ENCODE measurements at places on chromosomes 4 and X. TPM values are rescaled to one million over a fixed set of nuclear protein-coding genes. Genes with fewer than 3 reads are reported as not detected.
A peak's percentile ranks its signal among the peaks of the same experiment; 100 is the strongest.

The PABPC5 gene
- not detected for total RNA-seq

The FGF2 gene
- total RNA-seq = not detected

DNA sequence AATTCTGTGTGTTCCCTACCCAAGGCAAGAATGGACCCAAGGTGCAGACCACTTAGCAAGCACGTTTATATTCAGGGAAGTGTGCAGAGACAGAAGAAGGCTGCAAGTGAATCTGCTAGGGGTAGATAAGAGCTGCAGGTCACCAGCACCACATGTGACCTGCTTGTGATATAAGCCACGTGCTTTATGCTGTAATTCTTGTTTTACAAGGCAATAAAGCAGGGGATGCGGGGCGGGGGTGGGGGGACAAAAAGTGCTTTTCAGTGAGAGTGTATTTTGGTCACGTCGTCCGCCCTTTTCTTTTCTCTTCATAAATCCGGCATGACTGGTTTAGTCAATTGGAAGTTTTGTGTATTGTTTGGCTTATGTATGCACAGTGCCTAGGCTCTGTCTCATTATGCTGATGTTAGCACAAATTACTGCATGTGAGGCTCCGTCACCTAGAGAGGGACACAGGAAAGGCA lies 192.7 kb downstream of the RBMX2 start:
- DNase-seq = no peak

DNA sequence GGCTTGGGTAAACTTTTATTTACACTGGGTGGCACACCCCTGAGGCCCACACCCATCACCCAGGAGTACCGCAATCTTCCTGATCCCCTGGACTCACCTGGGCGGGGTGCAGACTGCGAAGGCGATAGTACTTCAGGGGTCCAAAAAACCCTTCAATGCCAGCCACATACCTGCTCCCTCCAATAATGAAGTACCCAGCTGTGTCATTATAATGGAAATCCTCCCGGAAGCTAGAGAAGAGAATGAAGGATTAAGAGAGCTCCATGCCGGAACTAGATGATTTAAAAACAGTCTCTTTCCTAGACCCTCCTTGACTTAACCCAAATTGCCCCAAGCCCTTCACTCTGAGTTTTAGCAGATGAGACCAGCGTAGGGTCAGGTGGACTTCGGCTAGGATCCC lies 40.9 kb downstream of the SEL1L3 start:
- no peak for DNase-seq

GRCh38 chr4:148275266-148275665 lies 166.9 kb downstream of the NR3C2 start:
- no peak for DNase-seq

The SYTL4 gene
- total RNA-seq = not detected

DNA sequence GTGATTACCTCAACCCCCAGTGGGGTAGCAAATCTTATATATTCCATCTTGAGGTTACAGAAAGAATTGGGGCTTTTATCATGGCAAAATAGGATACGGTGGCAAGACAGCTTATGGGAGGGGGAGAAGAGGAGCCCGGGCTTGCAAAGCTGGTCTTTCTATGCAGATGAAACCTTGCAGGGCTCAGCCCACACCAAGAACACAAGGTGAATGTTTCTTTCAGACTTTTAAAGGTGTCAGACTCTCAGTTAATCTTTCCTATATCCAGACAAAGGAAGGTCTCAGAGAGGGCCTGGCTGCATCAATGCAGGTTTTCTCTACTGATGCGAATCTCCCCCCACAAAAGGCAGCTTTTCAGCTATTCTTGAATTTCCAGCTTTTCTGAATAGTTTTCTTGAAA lies 59.9 kb upstream of the WDR17 start:
- no peak for DNase-seq

The AIFM1 gene
- total RNA-seq = 37.4 TPM

The ADAMTS3 gene
- not detected for total RNA-seq

GRCh38 chr4:38046727-38047489 lies 86.7 kb downstream of the PTTG2 start:
- no peak for DNase-seq

The CT45A10 gene
- not detected for total RNA-seq

The ARMCX4 gene
- 4.3 TPM for total RNA-seq

DNA sequence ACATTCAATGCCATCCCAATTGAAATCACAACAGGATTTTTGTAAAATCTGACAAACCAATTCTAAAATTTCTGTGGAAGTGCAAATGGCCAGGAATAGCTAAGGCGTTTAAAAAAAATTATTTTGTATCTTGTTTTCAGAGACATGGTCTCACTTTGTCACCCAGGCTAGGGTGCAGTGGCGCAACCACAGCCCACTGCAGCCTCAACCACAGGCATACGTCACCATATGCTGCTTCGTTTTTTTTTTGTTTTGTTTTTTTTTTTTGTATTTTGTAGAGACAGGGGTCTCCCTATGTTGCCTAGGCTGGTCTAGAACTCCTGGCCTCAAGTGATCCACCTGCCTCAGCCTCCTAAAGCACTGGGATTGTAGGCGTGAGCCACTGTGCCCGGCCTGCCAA lies 24.5 kb downstream of the ZNF41 start:
- DNase-seq = peak; percentile 39

The RNF212 gene
- total RNA-seq = 8.1 TPM

The PRSS12 gene
- total RNA-seq = not detected

DNA sequence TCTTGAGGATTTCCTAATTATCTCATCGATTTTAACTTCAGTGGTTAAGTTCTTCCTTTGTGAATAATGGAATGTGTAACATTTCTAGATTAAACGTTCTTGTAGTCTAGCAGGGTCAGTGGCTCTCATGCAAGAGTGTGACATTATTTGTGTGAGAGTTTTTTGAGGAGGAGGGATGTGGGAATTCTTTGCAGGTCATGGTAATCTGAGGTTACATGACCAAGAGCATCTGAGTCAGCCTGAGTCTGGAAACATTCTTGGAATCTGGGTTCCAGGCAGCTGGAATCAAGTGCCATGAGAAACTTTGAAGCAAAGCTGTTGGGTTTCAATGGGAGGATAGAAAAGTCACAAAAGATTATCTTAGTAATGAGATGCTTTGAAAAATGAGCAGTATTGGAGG lies 49.5 kb downstream of the GK start:
- no peak for DNase-seq

- DNase-seq = peak; percentile 24
Observed at GRCh38 chrX:1398431-1399340, 6.8 kb upstream of the SLC25A6 start.

DNA sequence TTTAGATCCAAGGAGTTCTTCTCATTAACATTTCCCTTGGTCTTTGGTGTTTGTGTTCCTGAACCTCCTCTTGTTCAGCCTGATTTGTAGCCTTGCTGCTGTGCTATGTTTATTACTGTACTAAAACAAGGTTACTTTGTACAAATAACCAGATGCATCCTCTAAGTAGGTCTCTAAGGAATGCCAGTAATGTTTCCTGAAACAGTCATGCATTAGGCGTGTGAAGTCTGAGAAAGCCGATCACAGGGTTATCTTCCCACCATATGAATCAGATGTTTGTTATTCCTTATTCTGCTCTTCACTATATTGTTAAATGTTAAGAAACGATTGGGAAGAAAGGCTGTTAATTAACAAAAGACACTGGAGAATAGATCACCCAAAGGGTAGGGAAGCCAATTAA lies 66.9 kb downstream of the GALNTL6 start:
- no peak for DNase-seq

The NDP gene
- not detected for total RNA-seq

- no peak for DNase-seq
Observed at GRCh38 chrX:83535417-83536196, 27.5 kb downstream of the POU3F4 start.
